ENCODE measurements at places on chromosomes 2 and 18.

- no peak for DNase-seq
These were observed 131.7 kb upstream of the TNP1 start for GRCh38 chr2:216991563-216991962.

DNA sequence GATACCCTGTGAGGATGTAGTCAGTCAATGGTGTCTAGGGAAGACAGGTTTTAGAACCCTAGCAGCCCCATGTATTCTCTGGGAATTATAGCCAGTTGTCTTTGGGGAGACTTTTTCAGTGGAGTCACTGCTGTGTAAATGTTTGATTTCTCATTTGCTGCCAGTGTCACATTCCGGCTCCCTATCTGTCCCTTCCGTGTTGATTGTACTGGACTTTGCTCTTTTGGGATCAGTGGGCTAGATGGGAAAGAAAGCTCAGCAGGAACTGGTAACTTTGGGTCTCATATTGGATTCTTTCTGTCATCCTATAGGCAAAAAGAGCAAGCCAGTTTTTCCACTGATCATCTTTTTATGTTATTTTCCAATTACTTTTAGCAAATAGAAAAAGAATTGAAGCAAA, 70.1 kb downstream of the GTF3C3 start:
- DNase-seq, result no peak

DNA sequence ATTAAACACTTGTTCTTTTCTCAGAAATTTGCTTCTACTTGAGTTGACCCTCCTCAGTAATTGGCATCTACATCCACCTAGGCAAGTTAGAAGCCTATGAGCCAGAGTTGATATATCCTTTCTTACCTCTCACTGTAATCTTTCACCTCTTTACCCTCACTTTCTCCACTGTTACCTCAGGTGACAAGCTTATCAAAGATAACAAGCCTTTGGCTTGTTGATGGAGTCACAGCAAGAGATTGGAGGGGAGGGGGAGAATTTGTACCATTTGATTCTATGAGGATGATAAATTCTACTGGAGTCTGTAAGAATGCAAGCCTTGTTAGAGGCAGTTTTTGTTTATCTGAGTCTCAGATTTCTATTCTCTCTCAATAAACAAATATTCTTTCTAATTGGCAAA, 171.0 kb upstream of the CAVIN2 start:
- no peak for DNase-seq

- no peak for DNase-seq
These were observed 252.5 kb upstream of the SIX2 start for GRCh38 chr2:45261746-45262145.

DNA sequence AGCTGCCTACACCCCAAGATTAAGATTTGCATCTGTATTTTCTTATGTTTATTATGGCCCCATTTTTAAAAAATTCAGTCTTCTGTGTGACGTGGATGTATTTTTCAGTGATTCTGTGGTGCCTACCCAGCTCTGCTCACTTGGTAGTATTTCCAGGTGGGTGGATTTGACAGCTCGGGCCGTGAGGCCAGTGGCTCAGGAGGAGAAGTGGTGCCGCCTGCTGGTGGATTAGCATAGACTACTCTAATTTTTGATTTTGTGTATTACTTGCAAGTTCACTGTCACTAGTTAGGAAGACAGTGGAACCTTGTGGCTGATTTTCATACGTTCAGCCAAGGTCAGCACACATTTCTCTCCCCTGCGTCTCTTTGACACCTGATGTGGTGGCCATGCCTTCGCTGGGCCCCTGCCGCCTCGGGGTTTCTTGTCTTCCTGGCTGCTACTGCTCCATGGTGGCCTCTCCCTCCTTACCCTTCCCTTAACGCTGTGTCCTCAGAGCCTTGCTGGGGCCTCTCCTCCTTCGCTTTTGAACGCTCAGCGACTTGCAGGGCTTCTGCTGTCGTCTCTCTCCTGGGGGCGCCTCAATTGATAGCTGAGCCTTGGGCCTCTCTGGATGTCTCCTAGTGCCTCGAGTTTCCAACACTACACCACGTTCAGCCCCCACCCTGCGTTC, 89.4 kb downstream of the DGKD start:
- peak; percentile 58 for DNase-seq

DNA sequence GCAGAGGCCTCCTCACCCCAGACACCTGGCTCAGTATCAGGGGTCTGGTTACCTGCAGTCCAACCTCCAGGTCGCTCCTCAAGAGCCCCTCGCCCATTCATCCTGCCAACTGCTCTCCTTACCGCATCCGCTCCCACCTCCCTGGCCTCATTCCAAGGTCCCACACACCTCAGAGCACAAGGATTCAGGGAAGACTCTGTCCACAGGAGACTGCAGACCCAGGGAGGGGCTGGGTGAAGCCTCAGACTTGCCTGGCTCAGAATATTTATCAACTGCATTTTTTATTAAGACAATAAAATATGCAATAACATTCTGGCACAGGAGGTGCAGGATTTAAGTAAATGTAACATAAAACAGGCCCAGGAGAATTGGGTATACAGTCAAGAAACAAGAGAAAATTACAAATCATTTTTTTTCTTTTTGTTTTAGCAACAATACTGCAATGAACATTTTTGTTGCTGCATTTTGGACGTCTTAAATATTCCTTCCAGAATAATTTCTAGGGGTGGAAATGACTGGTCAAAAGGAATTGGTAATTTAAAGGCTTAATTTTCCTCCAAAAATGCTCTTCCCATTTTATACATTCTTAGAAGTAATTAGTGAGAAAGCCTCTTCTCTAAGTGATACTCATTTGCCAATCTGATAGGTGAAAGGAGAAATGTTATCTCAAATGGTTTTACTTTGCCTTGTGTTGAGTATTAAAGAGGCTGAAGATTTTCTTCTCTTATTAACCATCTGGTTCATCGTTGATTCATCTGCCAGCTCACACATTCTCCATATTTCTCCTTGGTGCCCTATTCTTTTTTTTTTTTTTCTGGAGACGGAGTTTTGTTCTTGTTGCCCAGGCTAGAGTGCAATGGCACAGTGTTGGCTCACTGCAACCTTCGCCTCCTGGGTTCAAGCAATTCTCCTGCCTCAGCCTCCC, 42.5 kb downstream of the TEX44 start:
- DNase-seq, result no peak

DNA sequence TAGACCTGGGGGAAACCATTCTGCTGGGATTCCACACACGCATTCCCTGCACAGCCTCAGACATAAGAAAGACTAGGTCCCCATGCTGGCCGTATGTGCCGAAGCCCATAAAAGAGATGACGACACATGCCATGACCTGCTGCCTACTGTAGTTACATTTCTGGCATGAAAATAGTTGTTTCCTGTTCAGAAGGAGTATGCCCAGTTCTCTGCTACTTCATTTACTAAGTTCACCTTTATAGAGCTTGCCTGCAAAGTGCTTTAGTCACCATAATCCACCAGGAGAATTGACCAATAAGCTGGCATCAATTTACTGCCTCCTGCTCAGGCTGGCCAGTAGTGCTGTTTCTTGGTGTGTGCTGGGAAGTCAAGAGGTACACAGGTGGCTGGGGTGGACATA, 150.2 kb upstream of the ALPP start:
- no peak for DNase-seq

- DNase-seq, result no peak
These were observed 102.9 kb downstream of the BABAM2 start for GRCh38 chr2:27993402-27993787.

GRCh38 chr2:61134141-61134540, 27.8 kb upstream of the C2orf74 start:
- no peak for DNase-seq

GRCh38 chr2:205701509-205701908, 19.2 kb downstream of the NRP2 start:
- DNase-seq, result no peak

DNA sequence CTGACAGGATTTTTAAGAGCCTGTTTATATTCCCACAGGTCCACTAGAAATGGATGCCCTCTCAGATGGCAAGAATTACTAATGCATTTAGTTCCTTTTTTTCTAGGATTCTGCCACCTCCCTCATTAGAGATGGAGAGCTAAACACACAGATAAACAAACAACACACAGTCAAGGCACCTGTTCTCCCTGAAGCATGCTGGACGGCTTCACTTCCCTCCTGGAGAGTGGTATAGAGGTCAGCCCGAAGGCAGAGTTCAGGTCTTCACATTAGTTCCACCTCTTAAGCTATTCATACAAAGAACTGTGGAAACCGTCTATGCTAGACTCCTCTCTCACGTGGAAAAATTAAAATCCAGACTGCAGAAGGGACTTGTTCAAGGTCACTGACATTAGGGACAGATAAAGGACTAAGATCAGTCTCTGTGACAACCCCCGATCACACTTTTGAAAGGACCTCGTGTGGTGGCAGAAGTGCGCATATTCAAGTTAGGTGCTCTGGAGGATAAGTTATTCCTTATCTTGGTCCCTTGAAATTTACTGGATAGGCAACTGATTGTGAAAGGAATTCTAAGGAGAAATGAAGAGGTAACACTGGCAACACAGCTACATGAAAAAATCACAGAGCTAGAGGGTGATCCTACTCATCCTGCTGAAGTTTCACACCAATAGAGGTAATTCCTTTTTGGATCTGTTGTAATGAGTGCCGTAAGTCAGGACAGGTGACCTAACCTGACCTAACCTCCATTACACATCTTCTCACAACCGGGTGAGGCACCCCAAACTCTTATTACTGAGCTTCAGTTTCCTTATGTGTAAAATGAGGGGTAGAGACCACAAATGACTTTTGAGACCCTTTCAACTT, 75.1 kb downstream of the SPRED2 start:
- no peak for DNase-seq

DNA sequence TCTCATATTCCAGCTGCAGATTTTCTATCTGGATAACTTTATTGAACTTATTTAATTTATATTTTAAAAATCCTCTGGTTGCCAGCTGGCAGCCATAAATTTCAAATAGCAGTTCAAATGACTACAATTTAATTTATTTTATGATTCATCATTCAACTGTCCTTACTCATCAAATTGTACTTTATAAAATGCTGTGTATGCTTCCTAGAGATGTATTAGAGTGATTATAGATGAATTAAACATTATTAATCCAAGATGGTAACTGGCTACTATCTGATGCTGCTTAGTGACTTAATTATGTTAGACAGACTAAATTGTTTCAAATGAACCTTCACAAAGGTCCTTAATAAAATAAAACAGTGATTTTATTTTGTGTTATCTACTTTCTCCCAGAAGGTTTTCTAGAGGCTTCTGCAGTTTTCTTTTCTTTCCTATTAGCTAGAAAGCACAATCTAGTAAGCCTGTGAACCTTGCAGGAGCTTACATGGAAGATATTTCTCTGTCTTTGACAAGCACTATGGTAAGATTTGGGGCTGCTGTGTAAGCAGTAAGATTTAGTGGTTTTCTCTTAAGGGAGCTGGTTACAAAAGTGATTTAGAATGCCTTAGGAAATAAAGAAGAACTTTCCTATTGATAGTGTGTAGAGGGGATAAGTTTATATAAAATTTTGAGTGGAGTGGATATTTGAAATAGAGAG, 322.3 kb downstream of the FSIP2 start:
- no peak for DNase-seq

DNA sequence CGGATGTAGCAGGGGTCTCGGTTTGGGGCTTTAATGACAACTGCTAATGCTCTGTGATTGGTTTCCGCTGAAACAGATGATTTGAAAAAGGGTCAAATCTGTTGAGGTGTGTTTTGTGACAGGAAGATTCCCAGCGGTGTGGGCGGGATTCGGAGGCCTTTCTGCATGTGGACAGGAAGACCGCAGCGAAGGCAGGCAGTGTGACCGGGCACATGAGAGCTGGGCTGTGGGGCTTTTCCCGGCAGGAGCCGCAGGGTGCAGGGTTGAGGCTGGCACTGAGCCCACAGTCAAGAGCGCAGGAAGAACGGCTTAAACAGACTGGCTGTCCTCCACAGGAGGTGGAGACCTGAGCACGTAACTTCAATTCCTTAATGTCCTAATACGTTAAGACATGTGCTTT, 180.0 kb upstream of the TPO start:
- no peak for DNase-seq

All from stimulated activated CD4-positive, alpha-beta T cell treated with anti-CD3 and anti-CD28 coated beads, TNF-alpha, amount 100 ng/mL, for 4 hours (primary cell).